ENCODE measurements at places on chromosomes 4 and X.

- DNase-seq = no peak
Observed at GRCh38 chr4:111778543-111778942, 366.7 kb upstream of the FAM241A start.

GRCh38 chrX:134551376-134552048, 91.5 kb downstream of the HPRT1 start:
- DNase-seq = no peak

GRCh38 chrX:20427173-20427770, 160.6 kb upstream of the RPS6KA3 start:
- DNase-seq = no peak

GRCh38 chr4:143241892-143242291, 57.2 kb downstream of the USP38 start:
- DNase-seq = no peak

DNA sequence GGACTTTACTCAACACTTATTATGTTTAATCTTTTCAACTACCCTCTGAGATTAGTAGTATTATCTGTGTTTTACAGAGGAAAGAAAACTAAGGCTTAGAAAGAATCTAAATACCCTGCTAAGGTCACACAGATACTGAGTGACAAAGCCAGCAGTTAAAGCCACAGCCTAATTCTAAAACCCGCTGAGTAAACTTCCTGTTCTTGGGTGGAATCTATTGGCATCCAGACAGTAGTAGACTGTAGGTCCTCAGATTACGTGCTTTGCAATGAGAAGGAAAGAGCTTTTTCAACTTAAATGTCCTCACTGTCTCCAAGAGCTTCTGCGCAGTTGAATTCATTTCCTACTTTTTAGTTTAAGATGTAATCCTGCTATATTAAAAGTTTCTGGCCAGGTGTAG, 126.0 kb downstream of the TENM3 start:
- DNase-seq = no peak

GRCh38 chr4:38837849-38838248, 18.8 kb downstream of the TLR6 start:
- DNase-seq = no peak

- DNase-seq = no peak
Observed at GRCh38 chr4:106079616-106080015, 184.3 kb downstream of the NPNT start.

DNA sequence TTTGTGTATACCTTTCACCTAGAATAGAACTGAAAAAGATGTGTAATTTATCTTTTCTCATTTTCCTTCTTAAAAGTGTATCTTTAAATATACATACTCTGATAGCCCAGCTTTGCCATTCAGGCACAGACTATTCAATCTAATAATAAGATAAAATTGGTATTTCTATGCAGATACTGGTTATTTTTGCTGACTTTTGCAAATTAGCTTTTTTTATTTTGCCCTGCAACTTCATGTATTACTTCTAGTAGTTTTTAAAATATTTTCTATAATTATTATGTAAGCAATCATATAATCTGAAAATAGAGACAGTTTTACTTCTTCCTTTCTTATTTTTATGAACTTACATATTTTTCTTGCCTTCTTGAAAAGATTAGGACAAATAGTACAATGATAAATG, 45.4 kb upstream of the FREM3 start:
- DNase-seq = no peak

DNA sequence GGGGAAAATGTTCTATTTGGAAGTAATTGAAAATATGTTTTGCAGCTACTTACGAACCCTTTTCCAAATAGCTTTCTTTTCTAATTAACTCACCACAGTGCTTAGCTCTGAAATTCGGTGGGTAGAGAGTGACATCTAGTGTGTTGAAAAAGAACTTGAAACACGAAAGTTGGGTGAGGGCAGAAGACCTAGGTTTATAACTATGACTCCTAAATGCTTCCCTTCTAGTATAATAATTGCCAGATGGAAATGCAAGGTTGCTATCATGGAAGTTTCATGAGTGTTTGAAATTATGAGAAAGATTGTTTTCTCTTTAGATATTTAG, 77.3 kb upstream of the NOCT start:
- DNase-seq = no peak

All from caudate nucleus (tissue), 63 donors.